Heart right ventricle (tissue), 16 donors: ENCODE measurements at places on chromosomes 11 and 22. TPM values are rescaled to one million over a fixed set of nuclear protein-coding genes. Genes with fewer than 3 reads are reported as not detected.

SLC7A4 gene
- not detected for total RNA-seq

BEST1 gene
- 1.8 TPM for total RNA-seq

GSTT2B gene
- 5.2 TPM for total RNA-seq

DNA sequence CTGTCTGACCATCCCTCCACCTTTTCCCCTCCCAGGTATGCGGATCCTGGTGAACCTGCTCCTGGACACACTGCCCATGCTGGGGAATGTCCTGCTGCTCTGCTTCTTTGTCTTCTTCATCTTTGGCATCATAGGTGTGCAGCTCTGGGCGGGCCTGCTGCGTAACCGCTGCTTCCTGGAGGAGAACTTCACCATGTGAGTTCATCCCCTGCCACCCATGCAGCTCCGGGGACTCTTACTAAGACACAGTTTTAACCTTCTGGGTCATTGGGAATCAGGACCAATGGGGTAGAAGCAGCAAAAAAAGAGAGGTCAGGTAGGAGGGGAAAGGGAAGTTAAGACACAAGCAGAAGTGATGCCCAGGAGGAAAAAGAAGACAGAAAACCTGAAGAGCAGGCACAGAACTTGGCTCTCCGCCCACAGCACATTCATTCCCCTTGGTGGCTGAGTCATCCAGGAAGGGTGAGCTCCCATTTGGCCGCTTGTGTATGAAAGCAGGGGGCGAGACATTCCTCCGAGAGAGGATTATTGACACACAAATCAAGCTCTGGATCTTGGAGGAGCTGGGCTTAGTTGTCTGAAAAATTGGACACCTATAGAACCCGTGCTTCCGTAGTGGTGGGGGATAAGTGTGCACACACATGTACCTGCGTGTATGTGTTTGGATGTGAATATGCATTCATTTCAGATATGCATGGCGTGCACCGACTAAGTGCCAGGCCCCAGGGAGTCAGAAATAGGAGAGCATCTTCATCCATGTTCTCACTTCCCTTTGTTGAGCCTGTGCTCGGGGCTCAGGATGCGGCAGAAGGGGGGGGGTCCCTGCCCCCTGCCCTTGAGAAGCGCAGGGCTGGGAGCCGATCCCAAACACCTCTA, 64.2 kb downstream of the CACNA1I start:
- DNase-seq: no peak
- no peak overlapping the region for H3K4me3 ChIP-seq
- no peaks in the 10 kb centered on the region for H3K27me3 ChIP-seq
- no peaks in the 10 kb centered on the region for H3K4me1 ChIP-seq
- no peaks in the 10 kb centered on the region for H3K36me3 ChIP-seq

GRCh38 chr11:92458486-92458885, 233.9 kb downstream of the FAT3 start:
- DNase-seq: no peak
- H3K4me1 ChIP-seq: no peaks in the 10 kb centered on the region
- no peak overlapping the region for H3K4me3 ChIP-seq
- no peaks in the 10 kb centered on the region for H3K36me3 ChIP-seq
- no peak overlapping the region for H3K27ac ChIP-seq

DNA sequence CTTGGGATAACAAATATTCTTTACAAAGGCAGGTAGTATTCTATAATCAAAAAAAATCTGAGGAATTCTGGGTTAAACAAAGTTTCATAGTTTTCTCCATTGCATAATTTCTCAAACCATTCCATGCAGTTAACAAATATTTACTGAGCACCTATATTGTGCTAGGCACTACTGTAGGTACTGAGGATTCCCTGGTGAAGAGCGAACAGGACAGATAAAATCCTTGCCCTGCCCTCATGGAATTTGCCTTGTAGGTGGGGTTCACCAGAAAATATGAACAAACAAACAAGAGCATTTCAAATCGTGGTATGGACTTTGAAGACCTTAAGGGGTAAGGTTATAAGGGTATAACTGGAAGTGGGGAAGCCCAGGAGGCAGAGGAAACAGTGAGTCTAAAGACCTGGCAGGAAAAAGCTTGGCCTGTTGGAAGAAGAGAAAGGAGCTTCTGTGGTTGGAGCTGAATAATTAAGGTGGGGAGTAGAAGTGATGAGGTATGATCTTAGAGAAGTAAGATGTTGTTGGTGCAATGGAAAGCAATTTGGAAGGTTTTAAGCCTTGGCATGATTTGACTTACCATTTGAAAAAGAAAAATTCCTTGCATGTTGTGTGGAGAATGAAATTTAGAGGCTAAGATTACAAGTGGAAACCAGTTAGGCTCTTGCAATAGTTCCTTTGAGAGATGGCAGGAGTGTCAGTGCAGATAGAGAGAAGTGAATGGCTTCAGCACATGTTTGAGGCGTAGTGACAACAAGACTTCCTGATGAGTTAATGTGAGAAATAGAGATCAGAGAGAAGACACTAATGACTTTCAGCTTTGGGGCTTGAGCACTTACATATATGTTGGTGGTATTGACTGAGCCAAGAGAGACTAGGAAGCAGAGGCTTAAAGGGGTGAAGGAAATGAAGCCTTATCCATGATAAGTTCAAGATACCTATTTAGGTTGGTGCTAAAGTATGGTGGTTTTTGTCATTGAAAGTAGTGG, 55.7 kb upstream of the PICALM start:
- H3K4me1 ChIP-seq: no peaks in the 10 kb centered on the region
- H3K27ac ChIP-seq: no peak overlapping the region
- H3K27me3 ChIP-seq: no peaks in the 10 kb centered on the region
- no peak overlapping the region for H3K4me3 ChIP-seq
- no peak for DNase-seq
